ENCODE measurements at places on chromosomes 2 and 18.

- no peak overlapping the region for H3K4me3 ChIP-seq
- H3K27me3 ChIP-seq: no peaks in the 10 kb centered on the region
- no peak for DNase-seq
- H3K36me3 ChIP-seq: no peaks in the 10 kb centered on the region
Measured at GRCh38 chr18:3485153-3486149, 35.5 kb downstream of the TGIF1 start.

DNA sequence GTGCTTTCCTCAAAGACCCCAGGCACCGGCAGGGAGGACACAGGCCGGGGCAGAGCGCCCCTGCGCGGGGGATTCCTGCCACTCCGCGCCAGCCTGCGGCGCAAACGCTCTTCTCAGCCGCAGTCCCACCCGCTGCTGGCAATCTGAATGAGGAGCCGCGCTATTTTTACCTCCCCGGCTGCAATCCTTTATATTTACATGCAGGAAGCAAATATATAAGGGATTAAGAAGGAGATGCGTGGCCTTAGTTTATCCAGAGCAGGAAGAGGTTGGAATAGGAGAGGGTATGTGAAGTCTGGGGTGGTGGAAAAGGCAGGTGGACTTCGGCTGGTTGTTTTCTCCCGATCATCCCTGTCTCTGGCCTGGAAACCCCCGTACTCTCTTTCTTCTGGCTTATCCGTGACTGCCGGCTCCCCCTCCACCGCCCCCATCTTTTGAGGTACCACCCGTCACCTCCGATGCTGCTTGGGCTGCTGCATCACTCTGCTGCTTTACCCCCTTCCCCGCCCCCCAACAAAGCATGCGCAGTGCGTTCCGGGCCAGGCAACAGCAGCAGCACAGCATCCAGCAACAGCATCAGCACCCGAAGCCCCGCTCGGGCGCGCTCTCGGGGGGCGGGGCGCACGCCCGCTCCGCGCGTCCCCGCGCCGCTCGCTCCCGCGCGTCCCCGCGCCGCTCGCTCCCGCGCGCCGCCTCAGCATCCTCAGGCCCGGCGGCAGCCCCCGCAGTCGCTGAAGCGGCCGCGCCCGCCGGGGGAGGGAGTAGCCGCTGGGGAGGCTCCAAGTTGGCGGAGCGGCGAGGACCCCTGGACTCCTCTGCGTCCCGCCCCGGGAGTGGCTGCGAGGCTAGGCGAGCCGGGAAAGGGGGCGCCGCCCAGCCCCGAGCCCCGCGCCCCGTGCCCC lies at the start of gene ADAM23:
Gene ADAM23, plus strand, starts transcription at position 700 of the 902 bp plus-strand sequence. CDS start 335 bp downstream, outside the sequence.
- no peaks in the 10 kb centered on the region for H3K27me3 ChIP-seq
- H3K4me1 ChIP-seq: peaks cover 10% of the 10 kb centered on the region
- DNase-seq: no peak
- peak within 1 kb of the TSS; percentile 64 for H3K4me3 ChIP-seq
- no peak within 1 kb of the TSS for H3K27ac ChIP-seq
- H3K36me3 ChIP-seq: no peaks in the 10 kb centered on the region

- H3K27me3 ChIP-seq: no peaks in the 10 kb centered on the region
- H3K4me3 ChIP-seq: peak overlapping the region; percentile 81
- no peaks in the 10 kb centered on the region for H3K36me3 ChIP-seq
- peaks cover 22% of the 10 kb centered on the region for H3K4me1 ChIP-seq
- no peak for DNase-seq
Measured at GRCh38 chr18:23503963-23504344, 643 bp downstream of the RMC1 start.

GRCh38 chr2:17272170-17272569 lies 246.1 kb downstream of the RAD51AP2 start:
- H3K27me3 ChIP-seq: no peaks in the 10 kb centered on the region
- H3K4me3 ChIP-seq: no peak overlapping the region
- no peaks in the 10 kb centered on the region for H3K4me1 ChIP-seq

DNA sequence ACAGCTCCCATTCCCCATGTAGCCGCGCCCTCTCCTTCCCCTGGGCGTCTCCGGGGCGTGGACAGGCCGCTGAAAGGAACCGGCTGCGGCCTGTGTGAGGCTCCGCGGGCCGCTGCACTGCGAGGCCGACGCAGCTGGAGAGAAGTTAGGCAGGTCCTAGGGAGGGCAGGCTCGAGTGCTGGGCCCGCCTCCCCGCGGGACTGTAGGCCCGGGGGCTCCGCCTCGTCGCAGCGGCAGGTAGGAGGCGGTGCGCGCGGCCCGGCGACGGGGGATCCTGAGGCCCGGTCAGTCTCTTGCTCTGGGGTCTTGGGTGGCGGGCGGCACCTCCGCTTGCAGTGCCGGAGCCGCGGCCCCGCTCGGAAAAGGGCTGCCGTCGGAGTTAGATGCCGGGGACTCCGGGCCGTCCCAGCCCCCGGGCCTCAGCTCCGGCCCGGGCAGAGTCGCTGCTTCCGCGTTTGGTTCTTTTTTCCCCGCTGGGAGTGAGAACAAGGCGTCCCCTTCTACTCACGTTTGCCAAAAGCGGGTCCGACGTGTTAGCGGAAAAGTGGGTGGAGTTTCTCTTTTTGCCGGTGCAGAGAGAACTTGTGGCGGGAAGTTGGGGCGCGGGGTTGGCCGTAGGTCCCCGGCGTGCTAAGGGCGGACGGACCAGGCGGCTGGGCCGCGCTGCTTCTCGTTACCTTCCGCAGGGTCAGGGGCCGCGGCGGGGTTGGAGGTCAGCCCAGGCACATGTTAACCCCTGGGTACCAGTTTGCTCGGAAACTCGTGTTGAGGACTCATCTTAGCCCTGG lies at the start of gene VRK2:
Gene VRK2, plus strand, starts transcription at position 222 of the 788 bp plus-strand sequence. CDS start 2,026 bp downstream, outside the sequence.
- H3K36me3 ChIP-seq: no peaks in the 10 kb centered on the region
- peak within 1 kb of the TSS; percentile 85 for H3K27ac ChIP-seq
- peak within 1 kb of the TSS; percentile 71 for H3K4me3 ChIP-seq
- H3K4me1 ChIP-seq: peaks cover 10% of the 10 kb centered on the region

GRCh38 chr18:68448736-68449135 lies 266.2 kb downstream of the TMX3 start:
- H3K4me3 ChIP-seq: no peak overlapping the region
- DNase-seq: no peak
- no peaks in the 10 kb centered on the region for H3K36me3 ChIP-seq
- H3K4me1 ChIP-seq: no peaks in the 10 kb centered on the region
- no peaks in the 10 kb centered on the region for H3K27me3 ChIP-seq
- H3K27ac ChIP-seq: no peak overlapping the region
